ENCODE measurements at places on chromosomes 7 and 10.

- DNase-seq = no peak
Observed at GRCh38 chr10:112996462-112996861, 46.4 kb downstream of the TCF7L2 start.

- DNase-seq = no peak
Observed at GRCh38 chr10:88232029-88232895, 350.9 kb downstream of the RNLS start.

DNA sequence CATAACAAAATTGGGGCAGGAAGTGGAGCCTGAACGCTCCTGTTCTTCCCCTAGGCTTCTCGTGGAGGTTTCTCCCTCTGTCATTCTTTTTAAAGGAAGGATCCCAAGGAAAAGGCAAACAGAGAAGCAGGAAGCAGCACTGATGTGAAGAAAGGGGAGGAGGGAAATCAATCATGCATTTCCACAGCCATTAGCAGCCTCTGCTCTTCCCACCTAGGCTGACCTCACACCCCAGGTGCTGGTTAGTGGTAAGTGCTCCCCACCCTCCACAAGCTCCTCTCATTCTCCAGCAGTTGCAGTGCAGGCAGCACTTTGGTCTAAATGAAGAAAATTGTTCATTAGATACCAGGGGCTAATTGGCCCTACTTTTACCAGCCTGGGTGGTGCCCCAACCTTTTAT lies 2.6 kb downstream of the CRHR2 start:
- DNase-seq = no peak

- no peak for DNase-seq
Observed at GRCh38 chr10:125154529-125154928, 5.8 kb downstream of the CTBP2 start.

DNA sequence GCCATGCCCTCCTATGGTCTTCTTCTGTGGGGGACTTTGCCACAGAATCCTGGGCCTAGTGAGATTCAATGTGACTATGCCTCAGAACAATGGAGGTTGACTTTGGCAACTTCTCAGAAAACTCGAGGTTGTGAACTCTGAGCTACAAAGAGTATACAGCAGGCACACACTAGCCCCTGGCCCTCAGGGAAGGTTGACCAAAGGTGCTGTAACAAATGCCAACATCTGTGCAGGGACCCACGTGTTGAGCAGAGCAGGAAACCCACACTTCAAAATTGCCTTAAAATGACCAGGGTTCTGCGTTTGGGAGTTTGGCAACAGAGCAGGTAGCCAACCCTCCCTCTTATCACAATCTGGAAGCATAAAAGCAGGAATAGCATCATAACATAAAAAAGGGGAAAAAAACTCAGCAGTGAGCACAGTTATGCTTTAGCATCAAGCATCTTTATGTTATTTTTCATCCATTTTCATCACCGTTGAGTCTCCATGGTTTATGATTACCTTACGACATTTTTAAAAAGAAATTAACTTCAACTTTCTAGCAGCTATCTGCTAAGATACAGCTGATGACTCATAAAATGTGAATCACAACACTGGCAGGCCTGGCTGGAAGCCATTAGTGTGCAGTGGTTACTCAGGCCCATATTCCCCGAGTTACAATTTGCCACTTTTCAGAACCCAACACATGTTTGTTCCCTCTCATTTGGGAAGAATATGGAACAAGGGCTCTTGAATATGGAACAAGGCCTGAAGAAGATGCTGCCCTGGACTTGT lies 11.1 kb downstream of the PRLHR start:
- DNase-seq = no peak

GRCh38 chr10:101779544-101780186 lies 3.6 kb downstream of the NPM3 start:
- peak; percentile 91 for DNase-seq

- DNase-seq = no peak
Observed at GRCh38 chr10:91683975-91684374, 51.1 kb upstream of the PPP1R3C start.

- peak; percentile 84 for DNase-seq
Observed at GRCh38 chr10:88728107-88728763, 22.2 kb downstream of the LIPK start.

- DNase-seq = no peak
Observed at GRCh38 chr7:25889765-25890164, 262.2 kb upstream of the NFE2L3 start.

GRCh38 chr10:120961795-120962755 lies 110.9 kb downstream of the WDR11 start:
- no peak for DNase-seq

DNA sequence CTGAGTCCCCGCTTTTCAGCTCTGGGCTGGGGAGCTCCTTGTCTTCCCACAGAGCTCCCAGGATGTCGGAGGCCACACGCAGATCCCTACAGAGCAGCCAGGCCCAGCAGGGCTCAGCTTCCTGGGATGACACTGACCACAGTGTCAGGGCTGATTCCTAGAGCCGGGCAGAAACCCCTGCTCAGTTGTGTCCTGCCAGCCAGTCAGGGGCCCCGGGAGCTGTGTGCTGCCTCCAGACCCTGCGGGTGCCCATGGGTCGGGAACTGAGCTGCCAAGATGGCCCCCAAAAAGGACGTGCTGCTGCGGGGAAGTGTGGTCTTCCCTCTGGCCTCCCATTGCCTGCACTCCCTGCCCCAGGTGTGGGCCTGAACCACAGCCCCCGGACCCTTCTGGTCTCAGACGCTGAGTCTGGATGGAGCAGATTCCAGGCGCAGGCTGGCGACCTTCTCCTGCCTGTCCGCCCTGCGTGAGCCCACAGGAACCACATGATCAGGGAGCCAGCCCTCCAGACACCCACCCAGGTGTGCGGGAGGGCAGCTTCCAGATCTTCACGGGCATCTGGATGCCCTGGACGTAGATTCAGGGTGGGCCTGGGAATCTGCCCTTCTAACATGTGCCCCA lies 217.4 kb downstream of the MAD1L1 start:
- no peak for DNase-seq
